Fibroblast of skin of back (primary cell): ENCODE measurements at places on chromosomes 12 and 14.

DNA sequence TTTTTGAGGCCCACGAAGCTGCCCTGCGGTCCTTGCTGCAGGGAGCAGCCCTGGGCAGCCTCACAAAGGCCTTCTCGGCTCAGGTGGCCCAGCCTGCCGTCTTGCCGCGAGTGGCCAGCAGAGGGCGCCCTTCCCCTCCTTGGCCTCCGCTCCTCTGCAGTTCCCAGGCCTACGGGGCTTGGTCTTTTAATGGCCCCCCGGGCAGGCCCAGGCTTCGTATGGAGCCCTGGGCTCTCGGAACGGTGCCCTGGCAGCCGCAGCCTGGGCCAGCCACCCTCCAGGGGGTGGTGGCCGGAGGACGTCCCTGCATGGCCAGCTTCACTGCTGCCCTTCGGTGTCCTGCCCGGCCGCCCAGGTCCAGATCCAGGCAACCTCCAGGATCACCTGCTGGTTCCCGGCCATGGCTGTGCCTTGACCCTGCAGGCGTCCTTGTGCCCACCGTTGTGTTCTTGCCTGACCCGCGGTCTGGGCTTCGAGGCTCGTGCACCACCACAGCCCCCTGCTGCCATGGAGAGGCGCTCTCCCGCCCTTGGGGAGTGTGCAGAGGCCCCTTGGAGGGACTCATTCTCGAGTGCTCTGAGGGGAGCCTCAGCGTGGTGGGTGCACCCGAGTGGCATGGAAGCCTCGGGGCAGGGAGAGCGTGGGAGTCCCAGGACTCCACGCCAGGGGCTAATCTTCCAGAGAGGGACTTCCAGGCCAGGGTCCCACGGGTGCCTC is 9.4 kb downstream of the ASPG start:
- DNase-seq = peak; percentile 26

DNA sequence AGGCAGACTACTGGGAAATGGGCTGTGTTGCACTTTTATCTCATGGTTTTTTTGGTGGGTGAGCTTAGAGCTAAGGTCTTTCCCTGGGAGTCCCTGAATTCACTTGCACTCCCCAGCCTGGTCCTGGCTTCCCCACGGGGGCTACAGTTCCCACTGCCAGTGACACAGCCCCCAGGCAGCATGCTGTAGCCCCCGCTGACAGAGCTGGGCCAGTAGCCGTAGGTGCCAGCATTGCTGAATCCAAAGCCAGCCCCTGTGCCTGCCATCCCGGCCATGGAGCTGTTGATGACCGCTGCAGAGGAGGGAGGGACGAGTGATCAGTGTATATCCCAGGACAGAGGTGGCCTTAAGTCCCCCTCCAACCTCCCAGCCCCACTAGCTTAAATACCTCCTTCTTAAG is 6.9 kb upstream of the KRT72 start:
- no peak for DNase-seq

DNA sequence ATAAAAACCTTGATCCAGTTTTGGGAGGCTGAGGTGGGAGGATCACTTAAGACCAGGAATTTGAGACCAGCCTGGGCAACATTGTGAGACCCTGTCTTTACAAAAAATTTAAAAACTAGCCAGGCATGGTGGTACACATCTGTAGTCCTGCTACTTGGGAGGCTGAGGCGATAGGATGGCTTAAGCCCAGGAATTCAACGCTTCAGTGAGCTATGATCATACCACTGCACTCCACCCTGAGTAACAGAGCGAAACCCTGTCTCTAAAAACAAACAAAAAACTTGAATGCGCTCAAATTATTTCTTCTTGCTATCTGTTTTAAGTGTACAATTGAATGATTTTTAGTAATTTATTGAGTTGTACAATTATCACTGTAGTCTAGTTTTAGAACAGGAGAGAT is 20.1 kb downstream of the WDR20 start:
- no peak for DNase-seq

GRCh38 chr12:132284071-132284826 is 45.1 kb downstream of the GALNT9 start:
- DNase-seq = peak; percentile 7

GRCh38 chr12:91272461-91273063 is 89.9 kb upstream of the DCN start:
- no peak for DNase-seq
